Lower leg skin (tissue), 4 donors: ENCODE measurements at places on chromosomes 2 and 18. TPM values are rescaled to one million over a fixed set of nuclear protein-coding genes. Genes with fewer than 3 reads are reported as not detected.

DNA sequence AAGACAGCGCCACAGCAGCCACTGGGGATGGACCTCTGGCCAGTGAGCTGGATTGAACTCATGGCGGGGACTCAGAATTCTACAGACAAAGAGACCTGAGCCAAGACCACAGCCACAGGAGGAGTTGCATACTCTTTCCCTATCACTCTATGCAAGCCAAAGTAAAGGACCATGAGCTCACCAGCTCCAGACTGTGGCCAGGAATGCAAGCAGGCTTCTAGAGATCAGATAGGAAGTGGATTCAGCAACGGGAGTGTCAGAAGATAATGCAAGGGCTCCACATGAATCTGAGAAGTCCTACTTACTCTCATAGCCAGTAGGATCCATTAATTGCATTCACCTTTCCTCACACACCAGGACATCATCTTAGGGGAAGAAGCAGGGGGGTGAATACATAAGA, 415.4 kb upstream of the POU3F3 start:
- DNase-seq: no peak

GRCh38 chr18:31050635-31051034, 8.1 kb upstream of the DSC3 start:
- DNase-seq: no peak

DNA sequence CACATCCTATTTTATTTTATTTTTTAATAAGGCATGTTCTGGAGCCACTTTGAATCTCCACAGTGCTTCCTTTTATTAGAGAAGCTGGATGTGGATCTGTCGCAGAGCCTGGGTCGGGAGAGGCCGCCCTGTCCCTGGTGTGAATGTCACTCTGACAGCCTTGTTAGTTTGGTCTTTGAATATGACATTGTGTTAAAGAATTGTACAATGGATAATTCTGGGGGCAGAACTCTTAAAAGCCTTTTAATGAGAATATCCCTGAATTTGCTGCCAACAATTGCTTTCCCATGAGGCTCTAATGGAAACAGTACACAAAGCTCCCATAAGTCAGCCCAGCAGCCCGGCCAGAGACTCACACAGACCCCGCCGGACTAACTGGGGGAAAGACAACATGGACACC, 82.4 kb downstream of the MTCL1 start:
- no peak for DNase-seq

GRCh38 chr2:197195518-197195917, 115.1 kb downstream of the ANKRD44 start:
- DNase-seq: no peak

DNA sequence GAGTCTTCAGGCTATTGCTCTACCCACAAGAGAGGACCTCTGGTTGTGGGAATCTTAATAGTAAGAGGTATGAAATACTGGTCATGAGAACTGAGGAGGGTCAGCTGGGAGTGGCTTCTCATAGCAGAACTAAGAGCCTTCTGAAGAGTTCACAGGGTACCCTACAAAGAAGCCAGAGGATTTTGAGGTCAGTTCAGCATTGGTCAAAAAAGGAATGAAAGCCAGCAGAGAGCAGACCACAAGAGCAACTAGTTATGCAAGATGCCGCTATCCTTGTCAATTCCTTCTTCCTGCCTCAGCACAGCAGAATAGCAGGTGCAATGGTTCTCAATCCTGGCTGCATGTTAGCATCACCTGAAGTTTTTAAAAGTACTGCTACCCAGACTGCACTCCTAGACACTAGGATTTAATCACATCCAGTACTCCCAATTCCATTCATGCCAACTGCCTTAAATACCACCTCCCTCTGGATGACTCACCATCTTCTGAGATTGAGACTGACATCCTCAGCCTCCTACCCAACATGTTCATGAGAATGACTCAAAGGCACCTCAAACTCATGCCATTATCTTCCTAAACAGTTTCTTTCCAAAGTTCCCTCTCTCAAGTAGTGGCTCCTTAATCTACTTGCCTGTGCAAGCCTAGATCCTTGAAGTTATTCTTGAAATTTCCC, 81.0 kb upstream of the RBMS1 start:
- DNase-seq: no peak

DNA sequence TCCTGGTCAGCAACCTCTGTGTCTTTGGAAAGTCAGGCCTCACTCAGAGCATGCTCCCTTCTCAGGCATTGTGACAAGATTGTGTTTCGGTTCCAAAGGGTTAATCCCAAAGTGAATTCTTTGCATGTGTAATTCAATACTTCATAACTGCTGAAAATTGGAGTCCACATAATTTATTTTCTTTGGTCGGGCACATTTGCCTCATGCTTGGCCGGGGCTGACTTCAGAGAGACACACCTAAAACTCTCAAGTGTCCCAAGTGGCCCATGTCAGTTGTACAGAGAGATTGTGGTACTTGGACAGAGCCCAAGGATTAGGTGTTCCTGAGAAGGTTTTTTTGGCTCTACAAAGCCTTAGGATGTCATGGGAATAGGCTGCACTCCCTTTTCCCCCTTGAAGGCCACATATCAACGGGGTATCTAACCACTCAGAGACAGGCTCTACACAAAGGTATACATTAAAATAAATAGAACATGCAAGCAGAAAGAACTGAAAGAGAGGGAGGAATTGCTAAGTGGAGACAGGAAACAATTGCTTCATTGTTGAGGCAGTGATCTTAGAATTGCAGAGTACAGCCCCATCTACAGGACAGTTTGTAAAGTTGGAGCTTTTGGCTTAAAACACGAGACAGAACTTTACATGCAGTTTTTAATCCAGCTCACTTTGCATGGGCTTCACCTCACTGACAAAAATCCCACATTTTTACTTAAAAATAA, 1232.3 kb upstream of the ZEB2 start:
- no peak for DNase-seq

DNA sequence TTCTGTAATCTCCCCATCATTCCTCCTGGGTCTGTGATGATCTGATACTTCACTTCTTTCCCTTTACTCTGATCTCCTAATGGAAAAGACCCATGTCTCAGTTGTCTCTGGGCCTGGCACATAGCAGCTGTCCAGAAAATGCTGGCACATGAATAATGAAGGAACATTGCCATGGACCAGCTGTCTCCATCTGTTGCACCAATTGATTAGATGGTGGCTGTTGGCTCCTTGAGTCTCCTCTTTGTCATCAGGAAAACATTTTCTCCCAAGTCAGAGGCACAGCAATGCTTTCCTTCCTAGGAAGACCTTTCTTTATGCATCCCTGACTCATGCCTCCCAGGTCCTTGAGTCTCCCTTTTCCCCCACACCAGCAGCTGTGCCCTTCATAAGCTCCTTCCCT, 286.2 kb upstream of the CXCR4 start:
- DNase-seq: no peak

- DNase-seq: no peak
Observed at GRCh38 chr2:120551522-120551921, 184.1 kb upstream of the GLI2 start.

Gene DPP10
- not detected for total RNA-seq

Gene SNRPD1
- total RNA-seq: 6.3 TPM

Gene TBC1D8
- 48.4 TPM for total RNA-seq

- peak; percentile 18 for DNase-seq
Observed at GRCh38 chr2:215697003-215697402, 261.1 kb upstream of the FN1 start.

DNA sequence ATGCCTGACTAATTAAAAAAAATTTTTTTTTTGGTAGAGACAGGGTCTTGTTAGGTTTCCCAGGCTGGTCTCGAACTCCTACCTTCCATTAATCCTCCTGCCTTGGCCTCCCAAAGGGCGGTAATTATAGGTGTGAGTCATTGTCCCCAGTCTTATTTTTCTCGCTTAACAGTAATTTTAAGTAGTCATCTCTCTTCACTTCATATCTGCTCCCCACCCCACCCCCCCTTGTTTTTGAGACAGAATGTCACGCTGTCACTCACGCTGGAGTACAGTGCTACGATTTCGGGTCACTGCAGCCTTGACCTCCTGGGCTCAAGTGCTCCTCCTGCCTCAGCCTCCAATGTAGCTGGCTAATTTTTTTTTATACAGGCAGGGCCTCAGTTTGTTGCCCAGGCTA, 27.7 kb downstream of the RAB10 start:
- no peak for DNase-seq

Gene DNAJC5G
- total RNA-seq: not detected

- peak; percentile 31 for DNase-seq
Observed at GRCh38 chr2:151771599-151772358, 37.5 kb upstream of the NEB start.

DNA sequence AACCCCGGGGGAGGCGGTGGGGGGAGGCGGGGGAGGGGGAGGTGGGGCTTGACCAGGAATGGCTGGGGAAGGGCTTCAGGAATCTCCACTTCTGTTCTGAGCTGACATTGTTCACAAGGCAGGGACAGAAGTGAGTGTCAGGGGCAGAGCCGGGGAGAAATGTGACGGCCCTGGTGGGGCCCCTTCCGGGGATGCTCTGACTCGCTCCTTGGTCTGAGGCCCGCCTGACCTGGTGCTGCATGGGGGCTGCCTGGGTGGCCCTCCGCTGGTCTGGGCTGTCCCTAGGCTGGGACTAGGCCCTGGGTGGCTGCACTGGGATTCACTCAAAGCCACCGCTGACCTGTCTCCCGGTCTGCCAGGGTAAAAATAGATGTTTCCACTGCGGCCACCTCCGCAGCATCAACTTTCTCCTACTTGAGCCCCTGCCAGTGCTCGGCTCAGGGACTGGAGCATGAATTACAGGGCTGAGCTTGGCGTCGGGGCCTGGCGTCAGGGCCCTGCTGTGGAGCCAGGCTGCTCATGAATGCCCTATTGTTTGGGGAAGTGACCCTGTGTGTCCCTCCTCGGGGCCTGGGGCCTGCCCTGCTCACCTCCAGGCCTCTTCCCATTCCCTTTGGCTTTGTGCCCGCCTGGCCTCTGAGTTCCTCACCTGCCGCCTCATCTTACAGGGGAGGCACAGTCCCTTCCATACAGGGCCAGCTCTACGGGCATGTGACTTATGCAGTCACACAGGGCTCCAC, 247.5 kb downstream of the DYSF start:
- DNase-seq: no peak

Gene SCTR
- not detected for total RNA-seq

DNA sequence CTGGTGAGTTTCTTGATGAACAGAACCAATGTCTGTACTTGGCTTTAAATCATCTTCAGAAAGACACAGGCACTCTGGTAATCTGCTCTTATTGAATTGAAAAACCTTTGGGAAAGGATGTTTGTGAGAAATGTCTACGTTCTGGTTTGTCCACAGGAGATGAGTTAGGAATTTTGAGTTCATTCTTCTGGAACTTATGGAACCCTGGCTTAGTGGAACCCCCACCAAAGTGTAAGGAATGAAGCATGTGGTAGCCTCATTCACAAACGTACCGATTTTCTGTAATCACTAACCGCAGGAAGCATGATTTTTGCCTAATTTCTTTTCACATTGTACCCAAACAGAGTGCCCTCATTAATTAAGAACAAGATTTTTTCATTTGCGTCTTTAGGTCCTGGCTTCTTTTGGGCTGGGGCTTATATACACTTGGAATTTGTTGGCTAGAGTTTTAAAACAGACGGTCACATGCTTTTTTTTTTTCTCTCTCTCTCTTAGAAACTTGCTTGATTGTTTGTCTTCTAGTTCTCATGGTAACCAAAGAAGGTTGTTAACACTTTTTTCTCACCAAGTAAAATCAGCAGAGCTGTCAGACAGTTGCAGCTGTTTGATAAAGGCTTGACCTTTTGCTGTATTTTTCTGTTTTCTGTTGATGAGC, 314.1 kb upstream of the THUMPD2 start:
- DNase-seq: no peak

- no peak for DNase-seq
Observed at GRCh38 chr18:63823516-63824219, 48.5 kb downstream of the SERPINB7 start.

GRCh38 chr18:45236676-45237075, 378.6 kb upstream of the SLC14A2 start:
- no peak for DNase-seq

Gene CCDC102B
- total RNA-seq: 0.88 TPM

- no peak for DNase-seq
Observed at GRCh38 chr2:56985609-56986008, 801.8 kb downstream of the CCDC85A start.

DNA sequence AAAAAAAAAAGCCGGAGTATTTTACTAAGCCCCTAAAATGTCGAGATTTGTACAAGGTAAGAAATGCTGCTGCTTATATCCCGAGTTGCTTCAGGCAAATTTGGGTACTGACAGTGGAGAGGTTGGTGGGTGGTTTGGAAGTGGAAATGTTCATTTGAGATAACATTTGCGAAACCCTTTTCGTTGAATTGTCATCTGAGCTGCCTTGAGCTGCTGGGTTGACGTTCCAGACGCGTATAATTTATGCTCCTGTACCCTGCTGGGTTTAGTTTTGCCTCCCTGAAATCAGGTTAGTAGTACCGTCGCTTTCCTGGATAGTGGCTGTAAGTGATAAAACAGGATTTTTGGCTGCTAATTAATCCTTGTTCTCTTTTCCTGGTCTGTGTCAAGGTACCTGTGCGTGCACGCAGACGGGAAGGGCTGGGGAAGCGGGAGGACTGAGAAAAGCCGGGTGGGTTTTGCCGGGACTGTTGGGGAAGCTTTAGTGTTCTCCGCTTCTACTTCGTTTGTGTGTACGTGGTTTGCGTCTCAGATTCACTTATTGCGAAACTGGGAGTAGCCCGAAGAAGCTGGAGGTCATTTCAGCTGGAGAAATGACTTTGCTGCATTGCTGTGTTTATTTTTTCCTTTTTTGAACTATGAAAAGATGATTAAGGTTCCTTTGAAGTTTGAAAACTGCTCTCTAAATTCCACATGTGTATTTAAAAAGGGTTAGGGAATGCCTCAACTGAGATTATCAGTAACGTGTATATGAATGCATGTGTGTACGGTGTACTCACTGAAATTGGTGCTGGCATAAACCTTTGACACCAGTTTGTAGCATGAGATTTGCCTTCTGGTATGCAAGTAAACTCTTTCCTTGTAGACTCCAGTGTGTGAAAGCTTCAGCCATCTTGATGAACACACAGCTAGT, 709 bp downstream of the UGP2 start:
- DNase-seq: peak; percentile 66

- DNase-seq: no peak
Observed at GRCh38 chr2:233354971-233355574, 779 bp downstream of the DGKD start.

Gene EMILIN2
- 4.0 TPM for total RNA-seq

DNA sequence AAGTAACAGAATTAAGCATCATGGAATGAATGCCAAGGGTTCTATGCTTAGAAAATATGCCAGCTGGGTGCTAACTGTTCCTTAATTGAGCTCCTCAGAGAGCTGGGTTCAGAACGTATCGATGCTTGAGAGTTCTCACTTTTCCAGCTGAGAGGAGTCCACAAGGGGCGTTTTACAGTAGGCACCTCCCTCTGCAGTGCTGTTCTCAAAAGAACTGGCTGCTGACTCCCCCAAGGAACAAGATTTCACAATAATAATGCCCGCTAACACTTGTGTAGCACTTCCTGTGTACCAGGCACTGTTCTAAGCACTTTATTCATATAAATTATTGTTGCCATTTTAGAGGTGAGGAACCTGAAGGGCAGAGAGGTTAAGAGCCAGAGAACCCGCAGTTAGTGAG, 18.1 kb upstream of the TMEM237 start:
- DNase-seq: no peak

GRCh38 chr2:217703102-217703501, 299.7 kb downstream of the TNS1 start:
- no peak for DNase-seq
